ENCODE measurements at places on chromosomes 2 and 18. TPM values are rescaled to one million over a fixed set of nuclear protein-coding genes. Genes with fewer than 3 reads are reported as not detected.
A peak's percentile ranks its signal among the peaks of the same experiment; 100 is the strongest.

- DNase-seq, result peak; percentile 97
Measured at GRCh38 chr2:28276076-28276618, 116.5 kb upstream of the FOSL2 start.

DNA sequence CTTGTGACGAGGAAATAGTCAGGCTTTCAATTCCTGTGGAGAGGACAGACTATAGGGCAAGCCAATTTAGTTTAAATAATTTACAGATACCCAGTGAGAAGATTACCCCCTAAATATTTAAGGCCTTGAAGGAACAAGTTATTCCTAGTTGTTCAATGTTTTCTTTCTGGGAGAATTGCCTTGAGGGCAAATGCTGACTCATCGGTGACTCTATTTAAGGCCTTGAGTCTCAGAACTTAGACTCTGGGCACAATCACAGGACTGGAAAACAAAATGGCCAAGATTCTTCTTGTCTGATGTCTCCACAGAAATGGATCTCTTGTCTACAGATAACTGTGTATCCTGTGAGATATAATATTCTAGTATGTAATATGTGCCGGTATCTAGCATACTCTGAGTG is 467.1 kb downstream of the SUCLG1 start:
- DNase-seq, result peak; percentile 31

DNA sequence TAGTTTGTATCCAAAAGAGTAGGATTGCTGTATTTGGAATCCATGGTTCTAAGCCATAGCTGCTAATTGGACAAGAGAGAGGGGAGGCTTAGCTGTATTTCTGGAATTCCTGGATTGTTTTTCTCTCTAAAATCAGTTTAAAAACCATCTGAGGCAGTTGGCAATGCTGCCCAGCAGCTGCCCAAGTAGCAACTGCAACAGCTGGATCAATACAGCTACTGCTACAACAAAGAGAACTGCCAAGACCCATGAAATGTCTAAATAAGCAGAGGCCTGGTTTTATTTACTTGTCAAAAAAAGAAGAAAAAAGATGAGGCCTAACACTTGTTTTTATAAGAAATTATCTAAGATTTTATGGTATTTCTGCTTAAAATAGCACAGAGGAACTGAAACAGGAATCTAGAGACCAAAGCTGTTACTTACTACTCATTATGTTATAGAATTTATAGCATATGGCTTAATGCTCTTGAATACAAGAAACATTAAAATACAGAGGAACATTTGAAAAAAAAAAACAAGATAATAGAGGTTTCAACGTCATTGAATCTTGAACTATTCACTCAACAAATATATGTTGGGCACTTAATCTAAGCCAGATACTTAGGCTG is 39.1 kb downstream of the TMEFF2 start:
- no peak for DNase-seq

DNA sequence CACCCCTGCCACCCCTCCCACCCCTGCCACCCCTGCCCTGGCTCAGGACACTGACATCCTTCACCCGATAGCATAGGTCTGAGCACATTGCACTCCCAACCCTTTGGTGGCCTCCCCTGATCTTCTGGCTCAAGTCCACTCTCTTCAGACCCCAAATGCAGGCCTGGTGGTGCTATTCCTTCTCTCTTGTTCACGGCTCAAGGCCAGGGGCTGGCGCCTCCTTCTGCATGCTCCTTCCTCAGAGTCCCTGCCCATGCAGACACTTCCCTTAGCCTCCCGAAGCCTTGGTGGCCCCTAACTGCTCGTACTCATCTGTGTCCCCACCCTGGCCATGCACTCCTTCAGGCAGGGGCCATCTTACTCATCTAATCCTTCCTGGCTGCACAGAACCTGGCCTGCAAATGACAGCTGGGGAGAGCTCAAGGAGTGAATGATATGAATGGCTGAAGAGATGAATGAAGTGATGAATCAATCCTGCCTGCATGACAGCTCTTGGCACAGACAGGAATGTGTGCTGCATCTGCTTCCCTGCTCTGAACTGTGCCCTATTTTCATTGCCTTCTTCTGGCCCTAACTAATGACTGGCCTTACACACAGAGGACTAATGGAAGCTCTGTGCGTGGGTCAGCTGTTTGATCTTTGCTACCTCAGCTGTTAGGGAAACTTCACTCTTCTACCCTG is 290.8 kb downstream of the DYSF start:
- DNase-seq, result peak; percentile 58

- DNase-seq, result no peak
Measured at GRCh38 chr2:36423172-36423571, 67.6 kb downstream of the CRIM1 start.

Gene IL36A
- total RNA-seq, result not detected

Gene ANKRD36C
- total RNA-seq, result 7.9 TPM

Data from Caki2 (cell line).